ENCODE measurements at places on chromosomes 12 and 14.

DNA sequence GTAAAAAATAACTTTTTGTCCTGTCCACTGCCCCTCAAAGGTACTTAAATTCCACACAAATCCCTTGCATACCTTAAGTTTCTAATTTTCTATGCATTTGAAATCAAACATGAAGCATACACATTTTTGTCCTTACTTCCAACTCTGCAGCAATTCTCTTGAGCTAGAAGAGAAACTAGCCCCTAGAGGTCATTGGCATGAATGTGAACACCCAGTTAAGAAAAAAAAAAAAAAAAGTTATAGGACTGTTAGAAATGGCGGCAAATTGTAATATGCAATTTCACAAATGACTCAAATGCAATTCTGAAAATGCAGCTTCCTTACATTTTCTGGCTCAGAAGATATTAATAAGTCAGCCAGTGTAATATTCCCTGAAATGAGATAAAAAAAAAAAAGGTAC lies 4.6 kb upstream of the ESR2 start:
- no peak for DNase-seq

DNA sequence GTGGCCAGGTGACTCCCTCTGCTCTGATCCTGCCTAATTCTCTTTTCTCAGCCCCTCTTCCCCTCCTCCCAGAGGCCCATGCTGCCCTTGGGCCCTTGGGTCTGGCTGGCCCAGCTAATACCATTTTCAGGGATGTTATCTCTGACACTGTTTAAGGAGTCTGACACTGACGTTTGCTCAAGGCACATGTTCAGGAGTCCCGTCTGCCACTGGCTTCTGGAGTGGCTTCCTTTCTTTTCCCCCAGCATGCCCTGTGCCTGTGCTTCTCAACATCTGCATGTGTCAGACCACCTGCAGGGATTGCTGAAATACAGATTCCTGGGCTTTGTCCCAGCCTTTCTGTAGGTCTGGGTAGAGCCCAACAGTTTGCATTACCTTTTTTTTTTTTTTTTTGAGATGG lies 128.9 kb downstream of the BCL11B start:
- no peak for DNase-seq

GRCh38 chr14:105952222-105952621 lies 425.8 kb downstream of the TMEM121 start:
- DNase-seq = no peak

DNA sequence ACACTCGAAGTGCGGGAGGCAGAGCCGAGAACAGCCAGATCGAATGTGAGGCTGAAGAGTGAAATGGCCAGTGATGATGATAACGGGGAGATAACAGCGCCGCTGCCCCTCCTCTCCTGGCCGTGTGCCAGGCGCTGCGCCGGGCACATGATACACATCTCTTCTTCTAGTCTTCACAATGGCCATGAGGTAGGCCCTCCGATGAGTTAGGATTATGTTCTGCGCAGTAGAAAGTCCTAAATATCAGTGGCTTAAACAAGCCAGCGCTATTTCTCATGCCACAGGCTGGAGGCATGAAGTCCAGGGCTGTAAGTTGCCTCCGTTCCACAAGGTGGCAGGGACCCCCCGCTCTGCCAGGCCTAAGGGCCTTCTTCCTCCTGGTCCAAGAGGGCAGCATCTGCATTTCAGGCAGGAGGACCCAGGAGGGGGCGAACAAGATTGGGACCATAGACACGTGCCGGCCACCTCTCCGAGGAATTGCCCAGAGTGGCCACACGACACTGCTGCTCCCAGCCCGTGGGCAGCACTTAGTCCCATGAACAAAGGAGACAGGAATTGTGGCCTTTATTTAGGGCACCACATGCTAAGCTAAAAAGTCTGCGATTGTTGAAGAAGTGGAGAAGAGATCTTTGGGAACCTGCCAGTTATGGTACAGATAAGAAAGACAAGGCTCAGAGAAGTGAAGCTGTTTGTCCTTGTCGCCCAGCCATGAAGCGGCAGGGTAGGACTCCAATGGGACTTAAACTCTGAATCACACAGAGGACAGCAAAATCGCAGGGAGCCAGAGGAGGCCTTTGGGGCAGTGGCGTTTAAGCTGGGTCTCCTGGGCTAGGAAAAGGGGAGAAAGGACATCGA lies 10.9 kb upstream of the HVCN1 start:
- DNase-seq = no peak

- DNase-seq = no peak
These were observed 207.2 kb downstream of the ZFP36L1 start for GRCh38 chr14:68585690-68586089.

DNA sequence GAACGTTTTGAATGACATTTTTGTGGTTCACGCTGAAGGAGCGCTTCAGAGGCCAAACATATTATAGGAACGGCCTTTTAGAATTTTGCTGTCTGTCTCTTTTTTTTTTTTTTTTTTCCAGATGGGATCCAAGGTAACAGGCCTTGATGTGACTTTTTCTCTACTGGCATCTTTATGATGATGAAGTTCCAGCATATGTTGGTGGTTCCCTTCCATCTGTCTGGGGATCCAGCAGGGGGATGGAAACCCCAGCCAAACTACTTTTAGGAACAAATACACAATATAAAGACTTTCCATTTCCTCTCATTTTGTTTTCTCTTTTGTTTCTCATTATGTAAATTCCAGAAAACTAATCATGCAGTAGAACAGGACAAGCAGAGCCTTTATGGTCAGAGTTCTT lies 239.3 kb upstream of the PRICKLE1 start:
- DNase-seq = no peak

GRCh38 chr14:89384023-89384422 lies 33.0 kb downstream of the FOXN3 start:
- no peak for DNase-seq

DNA sequence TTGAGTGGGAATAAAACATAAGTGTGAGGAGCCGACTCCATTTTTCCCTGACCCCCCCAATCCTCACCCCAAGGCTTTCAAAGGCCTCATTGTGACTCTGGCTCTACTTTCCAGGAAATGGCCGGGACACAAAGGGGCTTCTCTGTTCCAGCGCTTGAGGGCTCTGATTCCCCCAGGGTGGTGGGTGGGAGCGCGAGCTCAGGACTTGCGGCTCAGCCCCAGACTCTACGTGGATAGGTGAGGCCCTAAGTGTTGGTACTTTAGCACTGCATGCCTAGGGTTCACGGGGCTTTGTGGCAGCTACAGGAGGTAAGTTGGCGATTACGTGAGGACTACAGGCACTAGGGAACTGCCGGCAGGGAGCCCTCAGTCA lies 553 bp downstream of the CNPY2 start:
- no peak for DNase-seq

- DNase-seq = no peak
These were observed 5.2 kb downstream of the FOXA1 start for GRCh38 chr14:37589715-37590427.

GRCh38 chr12:70443062-70443673 lies 77.1 kb downstream of the KCNMB4 start:
- DNase-seq = no peak

- DNase-seq = no peak
These were observed 52.7 kb upstream of the ZDHHC17 start for GRCh38 chr12:76711241-76711640.

DNA sequence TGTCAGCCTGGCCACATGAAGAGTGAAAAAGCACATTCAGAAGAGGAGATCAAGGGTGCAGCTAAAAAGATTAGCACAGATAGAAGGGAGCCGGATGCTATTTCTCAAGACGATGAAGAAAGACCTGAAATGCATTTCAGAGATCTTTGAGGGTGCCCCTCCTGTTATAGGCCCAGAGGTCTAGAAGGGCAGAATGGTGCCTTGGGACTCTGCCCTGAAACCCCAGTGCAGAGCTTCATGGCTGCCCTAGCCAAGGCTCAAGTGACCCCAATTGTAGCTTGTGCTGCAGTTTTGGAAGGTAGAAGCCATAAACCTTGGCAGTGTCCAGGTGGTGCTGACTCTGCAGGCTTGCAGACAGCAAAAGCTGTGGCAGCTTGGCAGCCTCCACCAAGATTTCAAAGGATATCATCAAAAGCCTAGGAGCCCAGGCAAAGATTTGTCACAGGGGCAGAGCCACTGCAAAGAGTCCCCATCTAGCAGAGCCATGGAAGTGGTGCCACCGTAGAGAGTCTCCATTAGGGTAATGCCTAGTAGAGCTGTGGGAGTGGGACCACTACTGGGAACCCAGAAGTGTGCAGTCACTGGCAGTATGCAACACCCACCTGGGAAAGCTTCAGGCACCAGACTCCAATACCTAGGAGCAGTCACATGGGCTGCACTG lies 6.4 kb downstream of the LACRT start:
- no peak for DNase-seq

DNA sequence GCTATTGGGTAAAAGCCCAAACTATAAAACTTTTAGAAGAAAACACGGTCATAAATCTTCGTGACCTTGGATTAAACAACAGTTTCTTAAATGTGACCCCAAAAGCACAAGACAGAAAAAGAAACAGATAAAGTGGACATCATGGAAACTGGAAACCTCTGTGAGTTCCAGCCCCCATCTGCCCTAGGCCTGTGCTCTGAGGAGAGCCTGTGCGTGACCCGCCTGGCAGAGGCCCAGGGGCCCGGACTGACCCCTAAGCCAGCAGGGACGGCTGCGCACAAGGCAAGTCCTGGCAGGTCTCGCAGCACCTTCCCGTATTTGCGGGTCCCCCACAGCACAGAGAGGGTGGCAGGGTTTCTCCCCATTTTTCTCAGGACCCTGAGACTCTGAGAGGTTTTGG lies 76.0 kb downstream of the CHGA start:
- no peak for DNase-seq

DNA sequence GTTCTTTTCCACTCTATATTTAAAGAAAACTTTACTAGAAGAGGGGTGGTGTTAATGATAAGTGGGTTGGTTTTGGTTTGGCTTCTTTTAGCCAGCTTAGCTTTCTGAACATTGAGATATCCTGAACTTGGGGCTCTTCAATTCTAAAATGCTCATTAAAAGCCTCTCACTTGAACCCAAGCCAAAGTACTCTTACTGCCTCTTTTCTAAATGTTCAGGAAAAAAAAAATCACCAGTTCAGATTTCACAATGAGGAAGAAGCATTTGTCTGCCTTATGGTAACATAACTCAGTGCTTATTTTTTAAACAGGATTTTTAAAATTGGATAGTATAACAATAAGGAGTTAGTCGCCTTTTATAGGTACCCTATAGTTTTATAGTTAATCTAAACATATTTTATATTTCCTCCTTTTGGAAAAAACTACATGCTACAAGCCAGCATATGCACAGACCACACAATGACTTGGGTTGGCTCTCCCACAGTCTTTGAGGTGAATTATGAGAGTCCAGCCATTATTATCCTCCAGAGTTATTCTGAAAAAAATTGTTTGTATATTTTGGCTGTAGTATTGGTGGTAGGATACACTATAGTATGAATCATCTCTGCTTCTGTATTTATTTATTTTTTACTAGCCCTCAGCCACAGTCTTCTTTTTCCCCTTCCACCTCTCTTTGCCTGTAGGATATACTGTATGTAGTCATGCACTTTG lies 195.5 kb upstream of the TMPO start:
- no peak for DNase-seq

- no peak for DNase-seq
These were observed 15.2 kb upstream of the EIF5 start for GRCh38 chr14:103318750-103319419.

GRCh38 chr14:23663127-23663526 lies 27.0 kb downstream of the DHRS2 start:
- DNase-seq = no peak

DNA sequence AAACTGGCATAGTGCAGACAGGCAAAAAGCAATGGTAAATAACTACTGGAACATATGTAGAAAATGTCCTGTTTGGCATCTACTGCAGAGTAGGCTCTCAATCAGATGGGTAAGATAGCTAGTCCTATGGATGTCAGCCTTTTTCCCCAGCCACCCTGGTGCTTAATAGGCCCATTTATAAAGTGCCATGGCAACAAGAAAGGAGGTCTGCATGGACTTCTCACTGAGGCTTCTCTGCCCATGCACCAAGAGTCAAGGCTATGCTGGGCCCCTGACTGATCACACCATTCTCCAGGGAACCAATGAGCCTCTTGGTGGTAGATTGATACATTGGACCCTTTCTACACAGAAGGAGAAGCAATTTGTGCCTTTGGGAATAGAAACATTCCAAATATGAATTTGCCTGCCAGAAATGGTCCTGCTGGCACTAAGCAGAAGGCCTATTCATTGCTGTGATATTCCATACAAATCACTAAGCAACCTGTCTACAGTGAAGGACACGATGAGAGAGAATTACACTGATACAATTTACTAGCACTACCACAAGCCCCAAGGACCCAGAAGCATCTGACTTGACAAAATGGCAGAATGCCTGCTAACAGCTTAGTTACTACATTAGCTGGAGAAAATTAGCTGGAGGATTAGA lies 43.8 kb downstream of the RESF1 start:
- no peak for DNase-seq

DNA sequence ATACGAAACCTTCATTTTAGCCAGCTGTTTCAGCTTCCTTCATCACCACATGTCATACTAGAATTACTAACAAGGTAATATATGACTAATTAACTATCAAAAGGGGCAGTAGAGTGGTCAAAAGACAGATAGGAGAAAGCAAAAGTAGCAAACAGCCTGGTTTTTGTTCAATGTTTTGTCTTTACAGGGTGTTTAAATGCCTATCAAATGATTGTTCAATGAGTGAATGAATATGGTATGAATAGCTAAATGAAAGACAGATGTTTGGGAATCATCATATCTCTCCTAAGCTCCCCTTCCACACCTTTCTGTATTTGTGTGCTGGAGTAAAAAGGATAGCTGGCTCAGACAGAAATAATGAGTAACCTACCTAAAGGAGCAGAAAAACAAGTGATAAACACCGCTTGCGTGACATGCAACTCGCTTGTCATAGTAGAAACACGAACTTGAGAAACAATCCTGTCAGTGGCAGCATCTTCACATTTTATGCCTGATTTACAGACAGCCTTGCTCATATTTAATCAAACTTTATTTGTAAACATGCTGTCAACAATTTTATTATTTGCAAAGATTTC lies 34.2 kb downstream of the ABCC9 start:
- no peak for DNase-seq

- no peak for DNase-seq
These were observed 20.7 kb downstream of the AHNAK2 start for GRCh38 chr14:104957146-104958113.

DNA sequence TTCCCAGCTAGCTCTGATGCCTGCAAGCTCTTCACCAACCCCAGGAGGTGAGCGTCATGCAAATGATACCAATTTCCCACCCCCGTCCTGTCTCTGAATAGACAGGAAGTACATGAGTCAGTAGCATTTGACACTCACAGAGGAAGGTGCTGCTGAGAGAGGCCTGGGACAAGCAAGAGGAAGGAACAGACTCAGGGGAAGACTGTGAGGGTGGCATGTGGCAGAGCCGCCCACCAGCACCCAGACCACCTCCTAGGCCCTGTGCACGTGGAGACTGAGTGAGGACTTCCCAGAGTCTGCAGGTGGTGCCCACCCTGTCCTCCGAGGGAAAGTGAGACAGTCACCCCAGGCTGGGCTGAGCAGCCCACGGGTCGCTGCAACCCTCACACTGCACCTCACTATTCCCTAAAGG lies 199.5 kb upstream of the SFSWAP start:
- no peak for DNase-seq

Data from Caco-2 (cell line).